ENCODE measurements at places on chromosomes 5 and 9.

- no peak for DNase-seq
Measured at GRCh38 chr5:143205883-143206195, 197.6 kb downstream of the NR3C1 start.

DNA sequence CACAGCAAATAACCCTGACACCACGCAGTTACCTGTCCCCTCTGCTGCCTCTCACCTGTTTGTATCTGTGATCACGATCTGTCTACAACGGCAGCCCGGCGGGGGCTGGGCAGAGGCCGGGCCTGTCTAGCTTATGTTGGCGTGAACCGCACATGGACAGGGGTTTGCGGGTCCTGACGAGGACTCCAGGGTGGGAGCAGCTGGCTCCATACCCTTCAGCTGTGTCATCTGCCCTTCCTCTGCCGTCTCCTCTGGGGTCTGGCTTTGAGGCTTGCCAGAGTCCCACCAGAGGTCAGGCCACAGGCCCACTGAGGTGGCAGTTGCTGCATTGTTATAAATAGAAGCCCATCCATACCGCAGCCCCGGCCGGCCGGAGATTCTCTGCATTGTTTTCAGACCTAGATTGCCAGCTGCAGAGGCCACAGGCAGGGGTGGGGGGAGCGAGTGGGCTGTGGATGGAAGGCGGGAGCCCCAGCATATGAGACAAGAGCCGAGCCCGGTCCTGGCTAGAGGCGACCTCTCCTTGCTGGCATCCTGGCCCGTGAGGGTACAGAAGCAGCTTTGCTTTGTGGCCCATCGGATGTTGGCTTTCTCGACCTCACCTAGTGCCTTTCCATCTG, 37.8 kb downstream of the FAM78A start:
- DNase-seq: peak; percentile 27

- DNase-seq: no peak
Measured at GRCh38 chr5:130652176-130652575, 512.9 kb downstream of the HINT1 start.

- DNase-seq: peak; percentile 7
Measured at GRCh38 chr9:23702311-23702922, 123.6 kb downstream of the ELAVL2 start.

DNA sequence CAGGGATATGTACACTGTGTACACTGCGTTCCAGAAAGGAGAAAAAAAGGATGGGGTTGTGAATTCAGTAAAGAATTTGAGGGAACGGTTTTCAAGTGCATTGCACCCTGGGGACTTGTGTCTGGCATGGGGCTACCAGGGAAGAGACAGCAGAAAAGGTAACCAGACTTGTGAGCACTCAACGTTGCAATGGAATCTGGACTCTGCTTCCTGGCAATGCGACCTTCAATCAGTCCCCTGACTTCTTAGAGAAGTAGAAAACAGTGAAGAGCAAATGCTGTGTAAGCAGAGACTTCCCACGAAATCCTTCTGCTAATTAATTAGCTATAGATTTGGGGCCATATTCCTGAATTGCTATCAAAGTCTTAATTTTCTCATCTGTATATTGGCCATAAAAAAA, 36.3 kb downstream of the MACIR start:
- no peak for DNase-seq

DNA sequence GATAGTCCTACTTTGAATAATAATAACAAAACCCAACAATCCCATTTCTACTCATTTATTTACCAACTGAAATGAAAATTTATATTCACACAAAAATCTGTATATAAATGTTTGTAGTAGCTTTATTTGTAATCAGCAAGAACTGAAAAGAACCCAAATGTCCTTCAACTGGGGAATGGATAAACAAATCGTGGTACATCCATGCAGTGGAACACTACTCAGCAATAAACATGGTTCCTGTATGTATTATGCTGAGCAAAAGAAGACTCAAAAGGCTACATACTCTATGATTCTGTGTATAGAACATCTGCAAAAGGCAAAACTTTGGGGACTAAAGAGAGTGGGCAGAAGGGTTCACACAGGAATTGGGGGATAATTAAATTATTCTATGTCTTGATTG, 136.1 kb upstream of the HAND1 start:
- no peak for DNase-seq

- no peak for DNase-seq
Measured at GRCh38 chr9:109411798-109412352, 86.2 kb downstream of the PTPN3 start.

DNA sequence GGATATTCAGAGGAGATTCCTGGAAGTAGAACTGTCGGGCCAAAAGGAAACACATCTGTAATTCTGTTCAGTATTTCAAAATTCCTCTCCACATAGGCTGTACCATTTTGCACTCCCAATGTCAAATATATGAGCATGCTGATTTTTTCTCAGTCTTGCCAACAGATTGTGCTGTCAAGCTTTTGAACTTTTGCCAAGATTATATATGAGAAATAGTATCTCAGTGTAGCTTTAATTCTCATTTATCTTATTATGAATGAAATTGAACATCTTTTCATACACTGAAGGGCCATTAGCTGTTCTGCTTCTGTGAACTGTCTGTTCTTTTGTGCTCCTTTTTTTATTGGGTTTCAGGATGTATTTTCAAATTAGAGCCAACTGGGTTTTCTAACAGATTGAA, 907.1 kb downstream of the MAT2B start:
- no peak for DNase-seq

GRCh38 chr5:76451031-76451701, 48.1 kb downstream of the IQGAP2 start:
- DNase-seq: no peak

DNA sequence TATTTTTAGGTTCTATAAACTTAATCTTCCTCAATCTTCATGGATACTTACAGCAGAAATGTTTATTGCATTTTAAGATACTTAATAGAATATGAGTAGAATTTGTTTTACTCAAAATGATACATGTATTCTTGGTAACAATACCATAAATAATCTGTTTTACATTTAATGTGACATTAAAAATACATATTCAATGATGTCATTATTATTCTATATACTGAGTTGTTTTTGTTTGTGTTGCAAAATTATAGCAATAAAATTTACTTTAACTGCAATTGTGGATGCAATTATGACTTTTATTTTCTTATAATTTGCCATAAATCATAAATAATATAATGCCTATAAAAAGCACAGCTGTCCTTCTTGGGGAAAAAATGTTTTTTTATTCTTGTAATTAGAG, 275.9 kb upstream of the CCNG1 start:
- no peak for DNase-seq

GRCh38 chr9:71326360-71326759, 204.9 kb upstream of the TRPM3 start:
- DNase-seq: no peak

DNA sequence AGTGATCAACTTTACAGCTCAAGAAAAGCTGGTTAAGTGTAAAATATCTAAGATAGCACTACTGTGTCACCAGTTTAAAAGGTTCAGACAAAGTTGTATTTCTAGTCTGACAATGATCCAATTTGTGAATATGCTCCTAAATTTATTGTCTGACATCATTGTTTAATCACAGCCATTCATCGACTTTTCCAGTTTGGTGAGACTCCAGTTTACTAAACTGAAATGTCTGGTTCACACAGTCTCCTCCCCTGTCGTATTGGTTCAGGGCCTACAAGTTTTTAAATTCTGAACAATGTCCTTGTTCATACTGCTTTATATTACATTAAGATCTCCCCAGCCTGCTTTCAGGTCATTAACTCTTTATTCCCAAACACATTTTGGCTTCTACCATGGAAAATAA, 161.4 kb downstream of the CHSY3 start:
- DNase-seq: no peak

GRCh38 chr5:77076961-77077828, 9.9 kb downstream of the ZBED3 start:
- peak; percentile 11 for DNase-seq

DNA sequence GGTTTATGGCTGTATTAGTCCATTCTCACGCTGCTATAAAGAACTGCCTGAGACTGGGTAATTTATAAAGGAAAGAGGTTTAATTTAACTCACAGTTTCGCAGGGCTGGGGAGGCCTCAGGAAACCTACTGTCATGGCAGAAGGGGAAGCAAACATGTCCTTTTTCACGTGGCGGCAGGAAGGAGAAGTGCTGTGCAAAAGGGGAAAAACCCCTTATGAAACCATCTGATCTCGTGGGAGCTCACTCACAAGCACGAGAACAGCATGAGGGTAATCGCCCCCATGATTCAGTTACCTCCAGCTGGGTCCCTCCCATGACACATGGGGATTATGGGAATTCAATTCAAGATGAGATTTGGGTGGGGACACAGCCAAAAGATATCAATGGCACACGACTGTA, 13.9 kb downstream of the LRRC70 start:
- DNase-seq: no peak

DNA sequence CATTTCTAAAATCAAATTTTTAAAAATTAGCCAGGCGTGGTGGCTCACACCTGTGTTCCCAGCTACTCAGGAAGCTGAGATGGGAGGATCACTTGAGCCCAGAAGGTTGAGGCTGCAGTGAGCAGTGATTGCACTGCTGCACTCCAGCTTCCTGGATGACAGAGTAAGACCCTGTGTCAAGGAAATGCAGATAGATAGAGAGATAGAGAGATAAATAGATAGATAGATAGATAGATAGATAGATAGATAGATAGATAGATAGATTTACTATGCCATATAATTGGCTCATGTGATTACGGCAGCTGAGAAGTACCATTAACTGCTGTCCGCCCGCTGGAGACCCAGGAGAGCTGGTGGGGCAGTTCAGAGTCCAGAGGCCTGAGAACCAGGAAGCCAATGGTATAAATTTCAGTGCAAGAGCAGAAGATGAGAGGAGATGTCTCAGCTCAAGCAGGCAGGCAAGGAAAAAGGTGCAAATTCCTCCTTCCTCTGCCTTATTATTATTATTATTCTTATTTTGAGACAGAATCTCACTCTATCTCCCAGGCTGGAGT, 13.0 kb upstream of the PTGES start:
- DNase-seq: no peak

DNA sequence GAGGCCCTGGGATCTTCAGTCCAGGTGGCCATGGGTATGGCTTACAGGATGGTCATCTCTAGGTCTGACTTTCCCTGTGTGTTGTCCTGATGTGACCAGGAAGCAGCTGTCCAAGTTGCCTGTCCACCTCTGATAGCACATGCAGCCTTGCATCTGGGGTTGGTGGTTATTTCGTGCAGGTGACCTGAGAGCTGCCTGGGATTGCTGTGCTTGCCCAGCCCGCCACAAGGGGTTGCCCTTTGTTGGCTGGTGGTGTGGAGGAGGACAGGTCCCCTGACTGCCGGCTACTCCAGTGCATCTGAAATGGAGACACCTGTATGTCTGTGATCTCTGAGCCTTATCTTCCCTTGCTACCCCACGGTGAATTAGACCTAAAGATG, 212.6 kb downstream of the ARHGAP26 start:
- no peak for DNase-seq

DNA sequence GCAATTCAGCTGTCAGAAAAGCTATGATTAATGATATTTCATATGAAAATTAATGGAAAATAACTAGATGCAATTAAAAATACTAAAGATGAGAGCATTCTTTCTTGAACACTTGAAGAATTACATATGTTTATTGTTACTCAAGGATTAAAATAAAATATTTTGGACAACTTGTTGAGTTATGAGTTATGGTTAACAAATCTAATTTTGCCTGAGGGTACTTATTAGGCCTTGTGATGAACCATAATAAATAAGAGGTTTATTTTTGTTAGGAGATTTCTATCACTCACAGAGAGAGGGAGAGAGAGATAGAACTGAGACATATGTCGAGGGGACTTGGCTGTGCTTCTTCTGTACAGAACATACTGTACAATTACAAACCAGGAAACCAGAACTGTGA, 183.7 kb downstream of the ISL1 start:
- DNase-seq: no peak

GRCh38 chr5:91183743-91184142, 199.4 kb downstream of the ARRDC3 start:
- no peak for DNase-seq

DNA sequence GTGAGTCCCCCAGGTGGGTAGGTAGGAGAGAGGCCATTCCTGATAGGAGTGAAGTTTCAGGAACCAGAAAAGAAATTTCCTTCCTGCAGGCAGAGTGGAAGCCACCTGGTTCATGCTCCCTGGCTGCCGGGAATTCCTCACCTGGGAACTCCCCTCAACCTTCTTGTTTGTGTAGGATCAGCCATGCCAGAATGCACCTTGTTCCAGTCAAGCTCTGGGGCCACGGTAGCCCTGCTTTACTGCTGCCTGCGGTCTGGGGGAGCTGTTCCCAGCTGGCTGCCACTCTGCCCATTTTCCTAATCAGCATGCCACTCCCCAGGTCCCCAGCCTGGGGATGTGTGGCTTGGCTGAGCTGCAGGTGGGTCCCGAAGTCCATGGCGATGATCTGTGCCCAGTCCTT, 18.7 kb upstream of the B4GALT1 start:
- DNase-seq: no peak

DNA sequence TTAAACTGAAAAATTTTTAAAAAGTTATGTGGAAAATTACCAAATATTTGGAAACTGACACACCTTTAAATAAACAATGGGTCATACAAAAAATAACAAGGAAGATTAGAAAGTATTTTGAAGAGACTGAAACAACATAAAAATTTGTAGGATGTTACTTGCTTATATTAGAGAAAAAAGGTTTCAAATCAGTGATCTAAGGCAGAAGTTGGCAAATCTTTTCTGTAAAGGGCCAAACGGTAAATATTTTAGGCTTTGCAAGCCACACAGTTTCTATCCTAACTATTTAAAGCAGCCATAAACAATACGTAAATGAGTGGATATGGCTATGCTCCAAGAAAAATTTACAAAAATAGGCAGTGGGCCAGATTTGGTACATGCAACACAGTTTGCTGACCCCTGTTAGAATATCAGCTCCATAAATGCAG, 81.3 kb downstream of the OXCT1 start:
- DNase-seq: no peak

DNA sequence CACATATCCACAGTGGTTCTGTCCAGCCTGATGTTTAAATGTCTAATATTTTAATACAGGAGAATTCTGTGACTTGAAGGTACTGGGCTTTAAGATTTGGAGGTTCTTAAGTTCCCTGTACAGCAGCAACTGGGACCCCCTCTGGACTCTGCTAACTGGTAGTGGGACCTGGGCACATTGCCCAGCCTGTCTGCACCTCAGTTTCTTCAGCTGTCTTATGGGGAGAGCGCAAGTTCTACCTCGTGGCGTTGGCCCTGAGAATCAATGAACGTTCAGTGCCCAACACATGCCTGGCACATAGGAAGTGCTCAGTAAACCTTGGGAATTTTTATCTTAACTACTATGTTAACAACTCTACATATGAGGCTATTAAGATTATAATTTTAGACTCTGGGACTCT, 1.4 kb downstream of the SLC2A6 start:
- no peak for DNase-seq

DNA sequence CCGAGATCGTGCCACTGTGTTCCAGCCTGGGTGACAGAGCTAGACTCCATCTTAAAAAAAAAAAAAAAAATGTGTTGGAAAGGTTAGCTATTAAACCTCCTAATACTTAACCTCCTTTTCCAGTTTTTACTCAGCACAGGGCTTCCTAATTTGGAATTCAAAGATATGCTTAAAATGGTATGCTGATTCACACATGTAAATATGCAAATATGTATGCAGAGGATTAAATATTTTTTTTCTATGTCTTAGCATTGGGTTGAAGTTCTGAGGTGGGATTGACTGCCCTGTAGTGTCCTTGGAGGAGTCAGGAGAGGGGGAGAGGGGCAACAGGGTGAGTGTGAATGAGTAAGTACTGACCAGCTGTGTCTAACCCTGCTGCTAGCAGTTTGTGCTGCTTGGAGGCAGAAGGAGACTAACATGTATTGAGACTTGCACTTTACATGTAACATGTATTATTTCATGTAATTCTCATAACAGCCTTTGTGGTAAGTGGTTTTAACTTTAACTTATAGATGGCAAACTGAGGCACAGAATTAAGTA, 63.2 kb downstream of the SLC44A1 start:
- peak; percentile 40 for DNase-seq

GRCh38 chr5:65037831-65038815, 269.4 kb downstream of the CWC27 start:
- DNase-seq: no peak
